ENCODE measurements at places on chromosomes 5 and 9.

DNA sequence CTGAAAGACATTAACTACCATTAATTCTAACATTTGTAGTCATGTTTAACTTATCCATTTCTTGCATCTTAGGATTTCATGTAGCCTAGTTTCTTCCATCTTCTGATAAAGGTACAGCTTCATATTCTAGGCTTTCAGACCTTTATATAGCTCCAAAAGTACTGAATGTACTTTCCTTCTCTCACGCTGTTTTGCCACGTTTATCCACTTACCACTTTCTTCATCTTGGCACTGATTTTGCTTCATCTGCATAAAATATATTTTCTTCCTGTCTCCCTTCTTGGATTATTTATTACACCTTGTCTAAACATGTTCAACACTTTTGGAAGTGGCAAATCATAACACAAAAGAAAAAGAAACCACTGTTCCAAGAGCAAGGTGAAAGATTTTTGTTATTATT, 553.8 kb downstream of the DTWD2 start:
- DNase-seq = no peak

GRCh38 chr9:75105841-75106240, 17.5 kb downstream of the OSTF1 start:
- no peak for DNase-seq

DNA sequence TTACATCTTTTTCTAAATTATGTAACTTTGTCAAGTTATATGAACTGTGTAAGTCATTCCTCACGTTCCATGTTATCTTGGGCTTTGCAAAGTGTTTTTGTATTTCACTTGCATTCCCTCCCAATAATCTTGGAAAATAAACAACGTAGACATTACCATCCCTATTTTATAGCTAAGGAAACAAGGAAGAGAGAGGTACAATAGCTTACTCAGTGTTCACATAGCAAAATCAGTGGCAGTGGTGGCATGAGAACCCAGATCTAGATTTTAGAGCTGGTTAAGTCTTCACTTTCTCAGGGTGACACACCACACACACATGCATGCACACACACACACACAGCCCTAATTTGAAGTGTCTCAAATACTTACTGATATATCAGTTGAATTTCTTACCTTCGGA, 34.1 kb downstream of the NSA2 start:
- DNase-seq = no peak

DNA sequence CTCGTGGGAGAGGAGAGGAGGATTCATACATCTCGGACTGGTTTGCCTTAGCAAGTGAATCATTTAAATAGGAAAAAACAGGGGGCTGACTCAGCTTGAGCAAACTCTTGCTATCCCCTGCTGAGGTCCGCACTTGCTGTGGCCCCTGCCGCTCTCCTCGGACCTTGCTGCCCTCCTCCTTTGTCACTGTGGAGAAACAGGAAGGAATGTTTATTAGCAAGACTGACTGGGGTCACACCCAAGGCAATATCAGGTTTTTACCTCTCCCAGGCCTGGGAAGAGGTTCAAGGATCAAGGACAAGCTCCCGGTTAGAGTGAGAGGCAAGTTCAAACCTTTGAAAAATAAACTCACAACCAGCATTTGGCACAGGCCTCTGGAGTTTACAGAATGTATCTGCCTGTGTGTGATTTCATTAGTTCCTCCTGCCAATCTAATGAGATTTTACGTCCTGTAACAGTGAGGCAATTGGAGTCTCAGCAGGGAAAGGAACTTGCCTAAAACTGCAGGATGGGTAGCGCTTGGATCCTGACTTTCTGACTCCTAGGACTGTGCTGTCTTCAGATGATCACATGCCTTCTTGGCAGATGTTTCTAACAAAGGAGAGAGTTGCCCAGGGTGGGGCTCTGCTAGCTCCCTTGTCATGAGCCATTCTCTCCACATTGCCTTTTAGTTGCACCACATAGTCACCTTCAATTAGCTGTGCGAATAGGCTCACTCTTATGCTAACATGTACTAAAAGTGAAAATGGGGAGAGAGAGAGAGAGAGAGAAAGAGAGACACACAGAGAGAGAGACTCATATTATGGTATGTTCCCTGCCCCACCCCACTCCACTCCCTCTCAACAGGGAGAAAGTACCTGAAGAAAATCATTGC, 108.6 kb upstream of the CDKN2B start:
- DNase-seq = no peak

DNA sequence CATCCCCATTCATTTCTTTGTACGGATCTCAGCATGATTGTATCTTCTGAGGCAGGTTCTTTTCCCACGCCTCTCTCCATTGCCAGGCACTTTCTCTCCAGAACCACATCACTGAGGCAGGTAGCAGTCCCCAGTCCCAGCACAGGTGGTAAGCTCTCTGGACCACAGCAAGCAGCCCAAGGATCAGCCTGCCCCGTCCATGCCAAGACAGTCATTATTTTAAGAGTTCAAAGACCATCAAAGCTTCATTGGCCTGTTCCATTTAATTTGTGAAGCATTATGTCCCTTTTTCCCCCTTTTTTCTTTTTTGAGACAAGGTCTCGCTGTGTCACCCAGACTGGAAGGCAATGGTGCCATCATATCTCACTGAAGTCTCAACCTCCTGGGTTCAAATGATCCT, 171.7 kb downstream of the AUH start:
- no peak for DNase-seq

GRCh38 chr9:38408719-38409118, 15.5 kb downstream of the IGFBPL1 start:
- DNase-seq = no peak
